ENCODE measurements at places on chromosomes 4 and X. TPM values are rescaled to one million over a fixed set of nuclear protein-coding genes. Genes with fewer than 3 reads are reported as not detected.

GRCh38 chr4:30939684-30940083 is 219.5 kb downstream of the PCDH7 start:
- no peak for DNase-seq

- no peak for DNase-seq
Measured at GRCh38 chr4:142339053-142339452, 507.0 kb downstream of the INPP4B start.

- no peak for DNase-seq
Measured at GRCh38 chr4:40672528-40673522, 43.2 kb upstream of the RBM47 start.

DNA sequence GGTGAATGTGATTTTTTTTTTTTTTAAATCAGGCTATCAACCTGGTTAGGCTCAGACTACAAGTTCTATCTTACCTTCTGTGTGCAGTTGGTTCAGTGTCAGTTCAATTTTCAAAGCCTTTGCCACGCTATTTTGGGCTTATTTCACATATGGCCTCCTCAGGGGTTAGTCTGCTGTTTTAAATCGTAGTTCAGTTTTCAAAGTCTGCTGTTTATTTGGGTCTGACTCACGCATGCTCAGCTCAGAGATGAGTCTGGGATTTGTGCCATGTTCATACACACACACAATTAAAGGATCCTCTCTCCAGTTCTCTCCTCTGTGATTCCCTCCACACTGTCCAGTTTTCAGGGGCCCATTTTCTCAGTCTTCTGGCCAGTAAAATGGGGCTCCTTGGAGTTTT is 32.3 kb upstream of the ZFX start:
- no peak for DNase-seq

The CPLX1 gene
- 0.13 TPM for total RNA-seq

DNA sequence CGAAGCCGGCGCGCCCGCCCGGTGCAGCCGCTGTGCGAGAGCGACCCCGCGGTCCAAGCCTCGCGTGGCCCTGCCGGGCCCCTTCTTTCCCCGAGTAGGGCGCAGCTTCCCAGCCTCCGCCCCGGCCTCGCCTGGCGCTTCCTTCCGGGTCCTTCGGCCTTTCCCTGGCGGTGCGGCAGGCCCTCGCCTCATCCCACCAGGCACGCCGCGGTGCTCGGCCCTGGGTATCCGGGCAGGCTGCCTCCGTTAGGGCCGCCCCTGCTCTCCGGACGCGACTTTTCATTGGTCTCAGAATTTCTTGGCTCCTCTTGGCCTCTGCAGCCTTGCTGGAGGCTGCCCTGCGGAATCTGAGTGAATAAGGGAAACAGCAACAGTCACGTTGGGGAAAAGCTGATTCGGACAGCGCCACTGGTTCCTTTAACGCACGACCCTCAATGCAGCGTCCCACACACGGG is 429 bp downstream of the UVSSA start:
- peak; percentile 69 for DNase-seq

- DNase-seq, result no peak
Measured at GRCh38 chrX:151543706-151544105, 19.8 kb upstream of the PASD1 start.

The AMBN gene
- total RNA-seq, result not detected

Data from lower leg skin (tissue), 4 donors.